ENCODE measurements at places on chromosomes 5 and 9.

GRCh38 chr5:85453026-85453349 is 1068.3 kb upstream of the EDIL3 start:
- no peak for DNase-seq

GRCh38 chr9:2691626-2692025 is 25.7 kb upstream of the KCNV2 start:
- no peak for DNase-seq

GRCh38 chr5:158809936-158810335 is 289.8 kb downstream of the EBF1 start:
- DNase-seq: no peak

- DNase-seq: no peak
Observed at GRCh38 chr5:102583276-102584124, 84.7 kb upstream of the SLCO6A1 start.

DNA sequence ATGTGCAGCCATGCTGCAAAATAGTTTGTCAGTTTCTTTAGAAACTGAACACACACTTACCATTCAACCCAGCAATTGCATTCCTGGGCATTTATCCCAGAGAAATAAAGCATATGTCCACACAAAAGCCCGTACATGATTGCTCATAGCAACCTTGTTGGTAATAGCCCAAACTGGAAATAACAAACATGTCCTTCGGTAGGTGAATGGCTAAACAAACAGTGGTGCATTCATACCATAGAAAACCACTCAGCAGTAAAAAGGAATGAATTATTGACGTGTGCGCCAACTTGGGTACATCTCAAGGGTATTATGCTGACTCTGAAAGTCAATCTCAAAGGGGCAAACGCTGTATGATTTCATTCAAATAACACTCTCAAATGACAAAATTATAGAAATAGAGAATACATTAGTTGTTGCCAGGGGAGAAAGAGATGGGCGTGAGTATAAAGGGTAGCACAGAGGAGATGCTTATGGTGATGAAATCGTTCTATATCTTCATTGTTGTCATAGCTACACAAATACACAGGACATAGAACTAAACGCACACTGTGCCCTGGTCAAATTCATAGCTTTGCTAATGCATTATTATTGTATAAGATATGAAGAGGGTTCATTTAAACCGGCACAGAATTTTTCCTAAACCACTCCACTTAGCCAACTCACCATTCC is 58.2 kb downstream of the DRD1 start:
- DNase-seq: no peak

DNA sequence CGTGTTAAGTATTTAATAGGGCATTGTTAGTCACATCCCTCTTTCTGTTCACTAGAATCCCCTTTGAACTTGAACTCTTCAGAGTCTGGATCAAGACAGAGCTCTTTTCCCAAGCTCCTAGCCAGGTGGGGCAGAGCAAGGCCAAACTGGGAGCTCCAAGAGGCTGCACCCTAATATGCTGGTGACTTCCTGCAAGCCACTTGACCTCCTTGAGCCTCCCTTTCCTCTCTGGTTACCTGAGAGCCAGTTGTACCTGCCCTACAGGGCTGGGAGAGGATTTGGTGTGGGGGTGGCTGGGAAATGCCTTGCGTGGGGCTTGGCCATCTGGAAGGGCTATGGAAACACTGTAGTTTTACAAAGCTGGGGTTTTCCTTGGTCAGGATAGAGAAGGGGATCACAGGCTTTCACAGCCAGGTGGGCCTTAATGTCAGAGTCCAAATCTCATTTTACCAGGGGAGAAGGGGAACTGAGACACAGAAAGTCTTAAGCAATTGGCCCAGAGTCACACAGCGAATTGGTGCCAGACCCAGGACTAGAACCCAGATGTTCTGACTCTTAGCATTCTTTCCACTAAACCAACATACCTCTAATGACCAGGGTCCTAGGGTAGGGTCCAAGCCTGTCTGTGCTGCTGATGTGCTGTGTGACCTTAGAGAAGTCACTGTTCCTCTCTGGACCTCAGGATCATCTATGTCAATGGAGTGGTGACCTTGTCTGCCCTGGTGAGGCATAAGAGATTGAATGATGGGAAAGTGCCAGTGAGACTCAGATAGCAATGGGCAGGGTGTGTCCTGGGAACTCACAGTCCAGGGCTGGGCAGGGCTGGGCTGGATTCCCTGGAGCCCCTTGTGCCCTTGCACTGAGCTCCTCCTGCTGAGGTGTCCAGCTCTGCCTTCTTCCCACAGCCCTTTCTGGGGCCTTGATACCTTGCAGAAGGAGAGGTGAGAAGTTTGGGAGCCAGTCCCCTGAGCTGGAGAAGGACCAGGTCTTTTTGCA is 35.8 kb downstream of the GSN start:
- no peak for DNase-seq

DNA sequence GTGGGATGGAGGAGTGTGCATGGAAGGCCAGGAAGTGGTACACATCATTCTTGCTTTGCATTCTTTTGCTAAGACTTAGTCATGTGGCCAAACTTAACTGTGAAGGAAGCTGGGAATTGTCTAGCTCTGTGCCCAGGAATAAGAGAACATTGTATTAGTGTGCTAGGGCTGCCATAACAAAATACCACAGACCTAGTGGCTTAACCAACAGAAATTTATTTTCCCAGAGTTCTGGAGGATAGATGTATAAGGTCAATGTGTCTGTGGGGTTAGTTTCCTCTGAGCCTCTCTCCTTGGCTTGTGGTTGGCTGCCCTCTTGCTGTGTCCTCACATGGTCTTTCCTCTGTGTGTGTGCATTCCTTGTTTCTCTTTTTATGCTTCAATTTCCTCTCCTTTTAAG is 32.4 kb downstream of the NNT start:
- no peak for DNase-seq

Data from CD4-positive, alpha-beta T cell treated with Interleukin-6 at 100 ng/mL for 8 hours (primary cell).